ENCODE measurements at places on chromosomes 3 and 15.

DNA sequence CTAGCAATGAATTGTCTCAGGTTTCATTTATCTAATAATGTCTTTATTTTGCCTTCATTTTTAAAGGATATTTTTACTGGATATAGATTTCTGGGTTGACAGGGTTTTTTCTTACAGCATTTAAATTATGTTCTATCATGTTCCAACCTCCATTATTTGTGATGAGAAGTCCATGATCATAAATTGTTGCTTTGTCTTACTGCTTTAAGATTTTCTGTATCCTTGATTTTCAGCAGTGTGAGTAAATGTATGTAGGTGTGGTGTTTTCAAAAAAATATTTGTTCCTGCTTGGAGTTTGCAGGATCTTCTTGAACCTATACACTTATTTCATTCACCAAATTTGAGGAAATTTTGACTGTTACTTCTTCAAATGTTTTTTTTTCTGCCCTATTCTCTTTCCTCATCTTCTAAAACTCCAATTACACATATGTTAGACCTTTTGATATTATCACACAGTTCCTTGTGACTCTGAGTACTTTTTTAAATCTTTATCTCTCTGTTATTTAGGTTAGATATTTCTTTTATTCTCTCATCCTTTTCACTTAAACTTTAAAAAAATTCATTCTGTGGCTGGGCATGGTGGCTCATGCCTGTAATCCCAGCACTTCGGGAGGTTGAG lies 43.7 kb upstream of the SELENOK start:
- DNase-seq, result no peak

DNA sequence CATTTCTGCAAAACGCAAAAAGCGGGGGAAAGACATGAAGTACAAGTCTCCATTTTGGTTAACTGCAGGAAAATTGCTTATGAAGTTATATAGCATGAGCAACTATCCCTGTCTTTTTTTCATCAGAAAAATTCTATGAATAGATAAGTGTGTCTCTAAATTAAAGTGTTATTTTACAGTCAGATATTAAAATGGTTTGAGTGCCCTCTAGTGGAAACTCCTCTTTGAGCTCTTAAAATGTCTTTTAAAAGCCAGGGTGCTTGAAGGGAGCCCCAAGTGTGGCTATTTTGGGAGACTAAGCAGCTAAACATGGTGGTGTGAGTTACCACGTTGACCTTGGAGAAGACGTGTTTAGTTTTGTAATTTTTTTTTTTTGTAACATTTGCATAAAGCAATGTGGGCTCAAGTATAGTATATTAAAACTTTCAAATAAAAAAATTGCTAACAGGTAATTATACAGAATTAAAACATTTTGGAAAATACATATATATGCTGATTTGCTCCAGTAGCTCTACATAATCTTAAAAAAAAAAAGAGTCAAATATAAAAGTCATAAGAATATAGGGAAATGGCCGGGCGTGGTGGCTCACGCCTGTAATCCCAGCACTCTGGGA lies 77.2 kb downstream of the PPP2R3A start:
- DNase-seq, result no peak

DNA sequence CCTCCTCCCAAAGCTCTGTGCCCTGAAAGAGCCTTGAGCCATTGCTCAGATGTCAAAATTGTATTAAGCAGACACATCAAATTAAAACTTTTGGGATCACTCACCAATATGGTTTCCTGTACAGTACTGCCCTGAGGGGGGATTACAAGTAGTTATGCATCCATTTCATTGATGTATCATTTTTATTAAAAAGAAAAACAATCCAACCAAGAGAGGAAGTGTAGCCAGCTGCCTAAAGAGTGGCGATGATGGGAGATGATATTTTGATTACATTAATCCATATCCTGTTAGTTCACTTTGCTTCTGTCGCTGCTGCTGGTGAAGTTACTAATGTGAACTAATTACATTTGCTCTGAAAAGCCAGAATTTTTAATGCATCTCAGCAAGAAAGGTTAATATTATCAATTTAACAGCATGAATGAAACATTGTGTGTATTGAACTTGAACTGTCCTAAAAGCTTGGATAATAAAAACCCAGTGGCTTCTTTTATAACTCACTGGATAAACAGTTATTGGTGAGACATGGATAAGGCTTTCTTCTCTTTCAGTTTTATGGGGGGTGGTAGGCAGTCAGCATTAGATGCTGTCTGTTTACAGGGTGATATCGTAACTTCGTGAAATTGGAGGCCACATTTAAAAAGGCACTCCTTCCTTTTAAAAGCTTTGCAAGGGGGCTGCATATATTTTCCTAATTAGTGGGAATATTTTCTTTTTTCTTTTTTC lies 87.7 kb downstream of the IGF1R start:
- no peak for DNase-seq

DNA sequence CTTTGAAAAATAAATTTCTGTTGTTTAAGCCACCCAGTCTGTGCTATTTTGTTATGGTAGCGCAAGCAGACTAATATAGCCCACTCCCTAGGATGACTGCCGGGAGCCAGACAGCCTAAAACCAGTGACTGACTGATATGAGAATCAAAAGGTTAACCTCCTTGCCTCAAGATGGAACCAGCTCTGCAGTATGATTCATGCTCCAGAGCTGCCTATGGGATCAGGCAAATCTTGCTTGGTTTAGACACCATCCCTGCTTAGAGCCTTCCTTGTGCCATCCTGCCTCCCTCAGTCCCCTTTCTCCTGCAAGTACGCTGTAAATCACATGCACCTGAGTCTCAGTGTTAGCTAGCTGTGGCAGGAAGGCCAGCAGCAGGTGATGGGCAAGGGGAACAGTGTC lies 39.3 kb downstream of the TRANK1 start:
- DNase-seq, result no peak

GRCh38 chr15:85412956-85413854 lies 32.8 kb downstream of the AKAP13 start:
- DNase-seq, result peak; percentile 16

DNA sequence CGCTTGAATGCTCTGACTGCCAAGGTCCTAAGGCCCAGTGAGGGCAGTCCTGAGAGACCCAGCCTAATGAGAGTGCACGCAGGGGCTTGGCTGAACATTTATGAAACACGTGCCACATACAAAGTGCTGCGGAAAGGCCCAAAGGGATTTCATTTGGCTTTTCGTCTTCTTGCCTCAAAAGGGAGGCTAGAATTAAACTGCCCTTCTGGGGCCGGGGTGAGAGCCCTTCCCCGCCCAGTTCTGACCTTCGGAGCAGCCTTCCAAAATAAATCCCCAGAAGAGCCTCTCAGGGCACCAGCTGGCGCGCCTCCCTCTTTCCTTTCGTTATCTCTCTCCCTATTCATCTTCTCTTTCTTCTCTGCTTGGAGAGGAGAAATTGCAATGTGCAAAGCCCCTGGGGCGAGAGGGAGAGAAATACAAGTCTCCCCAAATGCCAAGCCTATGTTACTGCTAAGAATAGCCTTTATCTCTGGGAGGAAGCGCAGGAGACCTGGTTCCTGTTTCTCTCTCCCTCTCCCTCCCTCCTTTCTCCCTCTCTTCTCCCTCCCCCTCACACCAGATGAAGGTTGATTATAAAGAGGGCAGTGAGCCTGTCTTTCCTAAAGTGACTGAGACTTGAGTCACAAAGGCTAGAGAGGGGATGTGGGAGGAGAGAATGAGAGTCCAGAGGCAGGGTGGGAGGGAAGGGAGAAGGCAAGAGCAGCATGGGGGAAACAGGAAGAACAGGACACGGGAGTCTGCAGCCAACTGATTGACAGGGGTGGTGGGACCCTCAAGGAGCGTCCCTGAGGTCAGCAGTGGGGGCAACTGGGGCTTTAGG lies 36.7 kb upstream of the NDUFB4 start:
- peak; percentile 41 for DNase-seq

GRCh38 chr15:87570206-87570605 lies 686.3 kb downstream of the NTRK3 start:
- DNase-seq, result no peak

GRCh38 chr15:74050556-74051234 lies 31.7 kb downstream of the GOLGA6A start:
- DNase-seq, result no peak

- no peak for DNase-seq
These were observed 53.9 kb downstream of the RLBP1 start for GRCh38 chr15:89167267-89168176.

GRCh38 chr15:52419494-52419893 lies 109.2 kb downstream of the MYO5A start:
- DNase-seq, result no peak

DNA sequence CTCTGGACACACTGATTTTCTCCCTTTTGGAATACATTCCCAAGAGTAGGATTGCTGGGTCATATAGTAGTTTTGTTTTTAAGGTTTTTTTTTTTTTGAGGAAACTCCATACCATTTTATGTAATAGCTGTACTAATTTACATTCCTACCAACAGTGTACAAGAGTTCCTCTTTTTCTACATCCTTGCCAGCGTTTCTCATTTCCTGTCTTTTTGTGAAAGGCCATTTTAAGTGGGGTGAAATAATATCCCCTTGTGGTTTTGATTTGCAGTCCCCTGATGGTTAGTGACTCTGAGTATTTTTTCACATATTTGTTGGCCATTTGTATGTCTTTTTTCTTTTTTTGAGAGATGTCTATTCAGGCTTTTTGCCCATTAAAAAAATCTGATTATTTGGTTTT lies 1205.5 kb downstream of the ROBO1 start:
- DNase-seq, result no peak

GRCh38 chr15:34621675-34622074 lies 38.2 kb upstream of the GOLGA8B start:
- DNase-seq, result no peak

GRCh38 chr3:196124608-196125007 lies 42.7 kb upstream of the TFRC start:
- DNase-seq, result no peak

DNA sequence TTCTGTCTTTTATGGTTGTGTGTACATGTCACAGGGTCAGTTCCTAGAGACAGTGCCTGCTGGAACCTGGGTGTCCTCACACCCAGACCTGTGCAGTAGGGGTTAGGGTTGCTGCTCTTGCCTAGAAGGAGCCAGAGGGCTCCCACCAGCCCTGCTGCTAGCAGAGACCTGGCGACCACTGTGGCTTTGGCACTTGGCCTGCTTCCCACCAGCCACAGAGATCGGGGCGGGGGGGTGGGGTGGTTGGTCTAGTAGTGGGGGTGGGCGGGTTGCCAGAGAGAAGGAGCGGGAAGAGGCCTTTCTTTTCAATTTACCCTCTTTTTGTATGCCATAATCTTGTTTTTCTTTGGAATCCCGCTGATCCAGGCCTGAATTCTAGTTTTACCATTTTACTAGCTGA lies 29.4 kb downstream of the EEFSEC start:
- no peak for DNase-seq

- DNase-seq, result peak; percentile 38
These were observed 156.7 kb downstream of the KLF13 start for GRCh38 chr15:31483053-31483985.

DNA sequence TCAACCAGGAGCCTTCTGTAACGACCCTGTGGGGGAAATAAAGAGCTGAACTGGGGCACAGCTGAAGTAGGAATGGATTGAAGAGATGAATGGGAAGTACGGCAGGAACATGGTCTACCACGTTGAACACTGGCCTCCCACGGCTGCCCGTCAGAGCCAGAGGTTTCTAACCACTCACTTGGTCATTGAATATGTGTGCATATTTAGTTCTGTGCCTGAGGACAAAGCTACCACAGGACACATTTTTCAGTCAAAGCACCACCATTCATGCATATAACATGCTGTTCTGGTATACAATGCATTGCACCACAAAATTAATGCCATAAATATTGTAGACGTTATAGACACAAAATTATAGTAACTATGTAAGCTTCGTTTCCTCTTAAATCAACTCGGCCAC lies 75.5 kb downstream of the MB21D2 start:
- no peak for DNase-seq

DNA sequence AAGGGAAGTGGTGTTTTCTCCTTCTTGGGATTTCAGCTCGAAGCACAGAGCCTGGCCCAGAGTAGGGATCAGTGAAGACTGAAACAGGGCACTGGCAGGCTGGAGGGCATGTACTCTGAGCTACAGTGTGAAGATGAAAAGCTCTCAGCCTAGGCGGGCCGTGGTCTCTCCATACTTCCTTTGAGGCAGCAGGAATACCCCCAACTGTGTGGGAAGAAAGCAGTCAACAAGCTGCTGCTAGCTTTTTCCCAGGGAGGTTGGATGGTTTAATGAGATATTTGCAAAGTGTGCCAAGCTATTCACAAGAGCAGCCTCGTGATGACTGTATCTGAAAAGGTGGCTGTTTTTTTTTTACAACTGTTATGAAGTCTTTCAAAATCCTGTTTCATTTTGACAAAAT lies 47.2 kb downstream of the NMNAT3 start:
- DNase-seq, result no peak

GRCh38 chr3:146577662-146578061 lies 27.5 kb downstream of the PLSCR5 start:
- no peak for DNase-seq
